ENCODE measurements at places on chromosomes 11 and 22. TPM values are rescaled to one million over a fixed set of nuclear protein-coding genes. Genes with fewer than 3 reads are reported as not detected.

FREY1 gene
- total RNA-seq = 2.1 TPM

PTPRJ gene
- total RNA-seq = 59.4 TPM

GRCh38 chr22:31764785-31765184, 11.0 kb downstream of the DEPDC5 start:
- DNase-seq = no peak

- peak; percentile 4 for DNase-seq
Observed at GRCh38 chr11:130999992-131000770, 83.9 kb upstream of the SNX19 start.

- no peak for DNase-seq
Observed at GRCh38 chr11:75499423-75500190, 26.1 kb downstream of the GDPD5 start.

DNA sequence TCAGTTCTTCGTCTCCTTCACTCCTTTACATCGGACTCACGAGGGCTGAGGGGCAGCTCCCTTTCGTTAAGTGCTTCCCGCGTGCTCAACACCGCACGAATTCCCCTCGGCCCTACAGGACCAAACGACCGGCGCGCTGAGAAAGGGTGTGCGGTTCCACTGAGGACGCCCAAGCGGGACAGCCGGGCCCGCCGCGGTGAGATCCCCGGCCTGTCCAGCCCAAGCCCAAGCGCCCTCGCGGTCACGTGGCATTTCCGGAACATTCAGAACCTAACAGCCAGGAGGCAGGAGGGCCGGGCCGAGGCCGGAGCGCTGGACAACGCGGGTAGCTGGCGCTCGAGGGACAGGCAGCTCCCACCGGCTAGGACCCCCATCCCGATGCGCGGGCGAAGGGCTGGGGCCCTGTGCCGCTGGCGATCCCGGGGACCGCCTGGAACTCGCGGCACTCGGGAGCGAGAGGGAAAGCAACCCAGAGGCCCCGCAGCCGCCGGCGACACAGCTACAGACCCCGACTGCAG, 737 bp upstream of the STIP1 start:
- DNase-seq = peak; percentile 74

TENM4 gene
- not detected for total RNA-seq

- DNase-seq = no peak
Observed at GRCh38 chr22:31062566-31063230, 18.4 kb upstream of the SMTN start.

GRCh38 chr11:43947003-43947500, 4.6 kb downstream of the C11orf96 start:
- DNase-seq = no peak

DNA sequence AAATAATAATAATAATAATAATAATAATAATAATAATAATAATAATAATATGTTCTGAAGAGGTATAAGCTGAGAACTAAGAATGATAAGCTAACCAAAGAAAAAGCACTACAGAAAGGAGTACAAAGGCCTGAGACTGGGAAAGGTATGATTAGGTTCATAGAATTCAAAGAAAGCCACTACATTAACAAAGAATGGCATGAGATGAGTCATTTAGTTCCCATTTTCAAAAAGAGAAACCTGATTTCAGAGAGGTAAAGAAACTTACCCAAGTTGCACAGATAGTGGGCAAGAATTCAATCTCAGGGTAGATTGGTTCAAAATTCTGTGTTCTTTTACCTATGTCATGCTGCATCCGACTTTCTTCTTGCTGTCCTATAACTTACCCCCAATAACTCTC, 350.9 kb downstream of the TTC28 start:
- DNase-seq = no peak

DNA sequence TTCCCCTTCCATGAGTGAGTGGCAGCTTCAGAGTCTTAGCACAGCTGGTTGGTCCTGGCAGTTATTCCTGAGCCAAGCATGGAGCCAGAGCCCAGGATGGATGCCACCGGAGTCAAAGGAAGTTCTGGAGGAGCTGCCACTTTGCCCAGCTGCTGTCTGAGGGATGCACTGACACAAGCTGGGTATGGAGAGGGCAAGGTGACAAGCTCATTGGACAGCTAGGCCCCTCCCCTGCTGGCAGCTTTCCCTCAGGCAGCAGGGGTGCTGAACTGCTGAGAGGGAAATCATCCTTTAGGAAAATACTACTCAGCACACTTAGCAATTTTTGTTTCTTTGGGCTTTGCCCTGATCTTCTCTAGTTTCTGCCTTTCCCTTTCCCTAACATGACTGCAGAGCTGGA, 99.3 kb upstream of the SESN3 start:
- no peak for DNase-seq

PC gene
- total RNA-seq = 40.0 TPM

- DNase-seq = no peak
Observed at GRCh38 chr11:112345166-112345565, 84.5 kb upstream of the PLET1 start.

GRCh38 chr11:29296680-29297079, 720.1 kb downstream of the KCNA4 start:
- DNase-seq = no peak

PTPRCAP gene
- total RNA-seq = 1.3 TPM

- DNase-seq = no peak
Observed at GRCh38 chr11:120337355-120338106, 1.3 kb downstream of the ARHGEF12 start.

- no peak for DNase-seq
Observed at GRCh38 chr11:87603887-87604286, 566.2 kb downstream of the TMEM135 start.

CWC15 gene
- total RNA-seq = 38.8 TPM

PNPLA5 gene
- not detected for total RNA-seq

SMIM35 gene
- total RNA-seq = not detected

DNA sequence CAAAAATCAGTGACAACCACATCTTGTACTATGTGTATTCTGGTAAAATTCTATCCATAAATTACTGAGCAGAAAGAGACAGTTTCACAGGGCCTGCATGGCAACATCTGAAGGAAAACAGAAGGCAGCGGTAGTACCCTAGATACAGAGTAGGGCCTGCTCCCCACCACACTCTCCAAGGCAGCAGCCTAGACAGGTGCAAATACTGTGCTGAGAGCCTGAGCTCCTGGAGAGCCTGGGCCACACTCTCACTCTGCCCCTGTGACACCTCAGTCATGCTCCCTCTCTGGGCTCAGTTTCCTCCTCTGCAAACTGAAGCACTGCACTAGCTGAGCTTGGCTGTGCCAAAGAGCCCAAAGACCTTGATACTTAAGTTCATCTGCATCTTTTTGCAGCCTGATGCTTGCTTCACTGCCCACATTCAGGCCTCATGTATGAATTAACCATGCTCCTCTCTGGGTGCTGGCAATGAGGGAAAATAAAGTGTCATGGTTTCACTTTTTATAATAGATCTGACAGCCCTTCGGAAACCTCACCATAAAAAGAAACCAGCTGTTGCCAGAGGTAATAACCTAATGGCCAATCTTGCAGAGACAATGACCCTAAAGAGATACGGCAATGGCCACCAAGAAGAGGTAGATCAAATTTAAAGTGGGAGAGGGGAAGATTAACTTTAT, 104.7 kb downstream of the PLEKHA7 start:
- DNase-seq = no peak

- DNase-seq = no peak
Observed at GRCh38 chr11:44808053-44808753, 81.4 kb downstream of the TSPAN18 start.

GRCh38 chr22:33329398-33329797, 271.2 kb upstream of the SYN3 start:
- peak; percentile 66 for DNase-seq

GRCh38 chr11:70025308-70025707, 52.8 kb upstream of the ANO1 start:
- no peak for DNase-seq

TSGA10IP gene
- not detected for total RNA-seq

DNA sequence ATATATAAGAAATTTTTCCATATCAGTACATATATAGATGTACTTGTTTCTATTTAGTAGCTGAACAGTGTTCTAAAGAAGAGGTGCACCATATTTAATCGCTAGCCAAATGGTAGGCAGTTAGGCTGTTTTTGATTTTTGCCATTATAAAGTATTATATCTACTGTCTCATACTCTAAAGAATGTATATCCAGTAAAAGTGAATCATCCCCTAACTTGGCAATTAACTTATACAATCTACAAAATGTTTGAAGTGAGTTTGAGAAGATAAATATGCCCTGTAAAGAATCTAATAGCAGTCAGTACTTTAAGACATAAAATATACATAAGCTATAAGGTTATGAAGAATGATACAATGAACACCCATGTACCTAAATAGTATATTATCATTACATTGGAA, 291.5 kb downstream of the SWAP70 start:
- DNase-seq = no peak

- DNase-seq = no peak
Observed at GRCh38 chr22:43276321-43276720, 66.9 kb downstream of the SCUBE1 start.

DNA sequence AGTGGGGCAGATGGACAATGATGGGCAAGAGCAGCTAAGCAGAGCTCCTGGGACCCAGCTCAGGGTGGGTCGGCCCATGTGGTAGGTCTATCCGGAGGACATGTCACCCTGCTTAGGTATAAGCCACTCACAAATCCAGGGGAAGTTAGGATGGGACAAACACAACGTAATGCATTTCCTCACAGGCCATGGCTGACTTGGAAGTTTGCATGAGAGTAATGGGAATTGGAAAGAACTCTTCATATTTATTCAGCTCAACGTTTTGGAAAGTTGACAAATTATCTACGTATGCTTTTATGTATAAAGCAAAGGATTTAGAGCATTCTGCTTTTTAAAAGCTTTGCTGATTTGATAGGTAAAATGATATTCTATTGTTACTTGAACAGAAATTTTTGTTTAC, 74.9 kb downstream of the SMCO4 start:
- DNase-seq = no peak

OR10D3 gene
- not detected for total RNA-seq

GRCh38 chr11:75223954-75224643, 16.5 kb upstream of the TPBGL start:
- DNase-seq = no peak

- DNase-seq = no peak
Observed at GRCh38 chr11:106723071-106723470, 295.2 kb downstream of the GUCY1A2 start.

C11orf65 gene
- total RNA-seq = not detected

DNA sequence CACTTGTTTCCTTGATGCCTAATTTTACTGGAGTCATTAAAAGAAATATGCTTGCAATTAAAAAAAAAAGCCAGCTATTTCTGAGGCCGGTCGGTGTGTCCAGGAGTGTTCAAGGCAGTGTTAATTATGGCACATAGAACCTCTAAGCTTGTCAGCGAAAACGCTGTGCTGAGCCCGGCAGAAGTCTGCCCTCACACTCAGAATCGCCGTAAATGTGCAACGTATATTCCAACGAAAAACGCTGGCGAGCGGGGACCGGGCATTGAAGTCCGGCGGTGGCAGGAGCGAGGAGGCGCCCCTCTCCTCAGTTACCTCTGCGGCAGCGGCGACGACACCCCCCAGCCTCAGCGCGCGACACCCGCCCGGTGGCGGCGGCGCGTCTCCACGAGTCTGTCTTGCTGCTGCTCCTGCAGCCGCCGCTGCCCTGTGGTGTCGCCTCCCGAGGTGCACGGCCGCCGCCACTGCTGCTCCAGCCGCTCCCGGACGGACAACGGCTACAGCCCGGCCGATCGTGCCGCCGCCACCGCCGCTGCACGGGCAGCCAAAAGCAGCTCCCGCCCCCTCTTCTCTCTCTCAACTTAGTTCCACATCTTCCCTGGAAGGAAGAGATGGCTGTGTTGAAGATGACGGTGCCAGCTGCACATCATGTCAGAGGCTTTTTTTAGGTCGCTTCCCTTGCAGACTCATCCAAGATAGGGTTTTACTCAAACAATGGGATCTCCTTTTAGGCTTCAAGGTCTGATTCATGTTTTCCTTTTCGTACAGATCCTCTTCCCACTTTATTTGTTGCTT, 56.0 kb downstream of the JAM3 start:
- peak; percentile 34 for DNase-seq

- DNase-seq = no peak
Observed at GRCh38 chr11:116557282-116557681, 215.5 kb downstream of the BUD13 start.

DNA sequence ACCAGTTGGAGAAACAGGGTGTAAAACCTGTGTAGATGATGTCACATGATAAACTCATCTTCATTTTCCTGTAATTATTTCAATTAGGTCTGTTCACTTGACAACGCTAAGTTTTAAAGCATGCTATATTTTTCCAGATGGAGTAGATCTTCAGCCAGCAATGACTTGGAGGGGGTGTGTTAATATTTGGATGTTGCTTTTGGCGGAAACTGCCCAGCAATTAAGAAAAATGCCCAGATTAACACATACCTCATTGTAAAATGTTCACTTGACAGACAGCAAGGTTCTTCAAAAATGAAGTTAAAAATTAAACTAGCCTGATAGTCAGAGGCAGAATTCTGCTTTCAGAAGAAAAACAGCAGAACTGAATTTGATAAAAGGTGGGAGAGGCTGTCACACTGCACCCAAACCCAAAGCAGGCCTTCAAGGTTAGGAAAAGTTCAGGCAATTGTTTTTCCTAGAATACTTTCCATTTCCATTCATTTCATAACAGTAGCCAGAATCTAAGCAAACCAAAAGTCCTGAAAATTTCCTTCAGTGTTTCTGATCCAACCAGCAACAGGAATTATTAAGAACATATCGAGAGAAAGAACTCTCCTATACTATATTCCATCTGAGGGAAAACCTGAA, 33.0 kb downstream of the VSIG10L2 start:
- no peak for DNase-seq

DNA sequence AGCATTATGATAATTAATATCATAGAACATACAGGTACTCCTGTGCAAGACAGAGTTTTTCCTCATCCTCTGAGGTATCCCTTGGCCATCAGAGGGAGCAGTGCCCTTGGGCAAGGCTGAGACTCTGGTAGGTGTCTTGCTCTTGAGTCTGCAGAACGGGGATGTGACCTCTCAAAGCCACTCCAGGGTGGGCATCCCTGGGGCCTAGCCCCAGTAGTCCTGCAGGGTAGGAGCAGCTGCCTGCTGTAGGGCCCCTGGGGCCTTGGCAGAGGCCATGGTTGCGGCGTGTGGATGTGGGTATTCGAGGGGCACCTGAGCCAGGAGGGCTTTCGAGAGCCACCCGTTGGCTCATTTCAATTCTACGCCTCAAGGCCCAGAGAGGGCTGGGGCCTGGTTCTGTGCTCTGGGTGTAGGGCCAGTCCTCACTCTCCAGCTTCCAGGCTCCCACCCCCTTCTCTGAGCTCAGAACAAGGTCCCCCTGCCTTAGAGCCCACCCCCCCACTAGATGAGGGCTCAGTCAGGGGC, 7.7 kb upstream of the OMP start:
- DNase-seq = no peak

GRCh38 chr11:13745165-13745564, 76.7 kb downstream of the FAR1 start:
- no peak for DNase-seq

- DNase-seq = no peak
Observed at GRCh38 chr11:77252555-77253270, 48.8 kb downstream of the GDPD4 start.

Data from Calu3 (cell line).